ENCODE measurements at places on chromosomes 3 and 15.

DNA sequence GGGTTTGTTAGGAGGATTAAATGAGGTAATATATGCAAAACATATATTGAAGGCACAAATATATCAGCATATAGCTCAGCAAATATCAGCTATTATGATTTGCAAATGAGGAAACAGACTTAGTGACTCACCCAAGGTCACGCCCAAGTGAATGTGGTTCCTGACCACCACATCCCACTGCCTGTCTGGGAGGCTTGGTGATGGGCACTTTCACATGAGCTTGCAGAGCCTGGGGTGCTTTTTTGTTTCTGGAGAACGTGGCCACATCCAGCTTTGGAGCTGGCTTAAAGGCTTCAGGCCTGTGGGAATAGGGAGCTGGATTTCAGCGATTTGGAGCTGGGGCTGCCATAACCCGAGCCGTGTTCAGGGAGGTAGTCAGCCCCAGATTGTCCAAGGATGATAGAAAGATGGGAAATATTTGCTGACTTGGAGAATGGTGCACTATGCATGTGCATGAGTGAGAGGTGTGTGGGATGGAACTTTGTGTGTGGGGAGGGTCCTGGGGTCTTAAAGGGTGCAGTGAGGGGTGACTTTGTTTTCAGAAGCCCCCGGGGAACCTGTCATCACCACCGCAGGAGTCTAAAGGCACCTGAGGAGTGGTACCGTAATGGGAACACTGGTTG lies 12.0 kb upstream of the FGD5 start:
- DNase-seq: peak; percentile 79

DNA sequence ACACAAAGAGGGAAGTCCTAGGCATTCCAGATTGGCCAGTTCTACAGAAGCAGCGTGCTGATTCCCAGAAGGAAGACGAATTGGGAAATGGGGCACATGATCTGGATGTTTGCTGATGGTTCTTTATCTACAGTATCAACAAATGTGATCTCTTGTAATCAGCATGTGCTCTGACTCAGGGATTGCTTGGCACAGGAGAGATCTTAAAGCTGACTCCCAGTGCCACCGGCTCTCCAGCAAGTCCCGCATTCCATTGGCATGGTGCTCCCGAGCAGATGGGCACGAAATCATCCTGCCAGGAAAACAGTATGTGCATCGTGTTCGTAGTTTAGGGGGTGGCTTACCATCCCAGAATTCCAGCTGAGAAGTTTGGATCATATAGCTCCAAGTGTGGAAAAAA lies 259.9 kb upstream of the NR2F2 start:
- DNase-seq: no peak

- no peak for DNase-seq
Measured at GRCh38 chr15:66249605-66250174, 3.9 kb downstream of the MEGF11 start.

- no peak for DNase-seq
Measured at GRCh38 chr15:88690331-88690730, 51.5 kb downstream of the ISG20 start.

DNA sequence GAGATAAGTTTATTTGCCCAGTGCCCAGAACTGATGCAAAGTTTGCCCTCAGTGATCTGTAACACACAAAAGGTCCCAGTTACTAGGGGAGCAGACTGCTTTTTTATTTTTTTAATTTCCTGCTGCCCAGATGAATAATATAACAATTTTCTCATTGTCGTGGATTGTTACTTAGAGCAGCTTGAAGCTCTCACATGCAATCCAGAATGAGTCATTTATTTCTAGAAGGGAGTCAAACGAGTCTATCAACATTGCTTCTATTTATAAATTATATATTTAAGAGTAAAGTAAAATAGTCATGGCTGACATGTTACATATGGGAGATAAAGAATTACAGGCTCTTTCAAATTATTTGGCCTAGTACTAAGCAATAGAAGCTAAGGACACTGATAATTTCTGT lies 41.3 kb downstream of the MEIS2 start:
- no peak for DNase-seq

GRCh38 chr3:37107846-37108245 lies 66.5 kb downstream of the LRRFIP2 start:
- no peak for DNase-seq

GRCh38 chr15:69515926-69516325 lies 63.3 kb downstream of the RPLP1 start:
- peak; percentile 31 for DNase-seq

DNA sequence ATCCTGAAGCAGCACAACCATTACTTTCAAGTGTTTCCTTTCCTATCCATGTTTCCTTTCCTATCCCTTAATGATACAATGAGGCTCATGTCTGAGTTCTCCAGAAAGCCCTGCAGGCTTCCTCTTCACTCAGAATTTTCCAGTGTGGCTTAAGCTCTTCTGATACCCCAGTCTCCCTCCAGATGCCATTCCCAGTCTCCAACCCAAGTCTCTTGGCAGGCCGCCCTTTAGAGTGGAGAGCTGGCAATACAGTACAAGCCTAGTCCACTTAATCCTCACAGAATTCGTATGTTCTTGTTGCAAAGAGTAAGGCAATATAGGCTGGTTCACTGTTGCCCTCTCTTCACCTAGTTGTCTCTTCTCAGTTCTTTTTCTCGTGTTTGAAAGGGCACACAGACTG lies 503.9 kb upstream of the MDFIC2 start:
- no peak for DNase-seq

DNA sequence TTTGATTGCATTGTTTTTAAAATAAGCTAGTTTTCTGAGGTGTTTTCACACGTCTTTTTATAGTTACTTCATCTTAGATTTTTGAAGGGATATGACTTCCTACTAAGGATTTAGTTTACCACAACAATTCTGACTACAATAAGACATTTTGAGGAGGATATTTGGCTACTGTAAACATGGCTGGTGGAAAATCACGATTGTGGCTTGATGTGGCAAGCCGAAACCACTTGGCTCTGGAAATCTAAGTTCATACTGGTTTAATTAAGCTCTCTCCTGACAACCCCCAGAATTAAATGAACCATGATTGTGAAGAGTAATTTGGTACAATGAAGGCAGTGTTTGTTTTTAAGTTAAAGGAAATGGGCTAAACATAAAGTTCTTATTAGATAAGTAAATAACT lies 30.8 kb downstream of the ST3GAL6 start:
- no peak for DNase-seq

DNA sequence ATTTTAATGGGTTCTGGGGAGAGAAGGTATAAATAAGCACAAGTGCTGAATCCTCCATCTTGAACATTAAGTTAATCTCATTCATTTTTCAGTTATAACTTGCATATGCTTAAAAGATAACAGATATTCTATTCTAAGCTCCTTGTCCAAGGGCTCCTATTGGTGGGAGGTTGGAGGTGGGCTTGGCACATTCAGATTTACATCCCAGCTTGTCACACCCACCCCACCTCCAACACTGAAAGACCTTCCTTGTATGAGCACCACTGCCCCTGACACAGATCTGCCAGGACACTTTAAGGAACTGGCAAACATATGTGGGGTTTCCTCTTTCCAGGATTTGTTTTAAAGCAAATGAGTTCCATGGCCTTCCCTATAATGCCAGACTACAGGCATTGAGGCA lies 30.6 kb downstream of the HOMER2 start:
- no peak for DNase-seq

DNA sequence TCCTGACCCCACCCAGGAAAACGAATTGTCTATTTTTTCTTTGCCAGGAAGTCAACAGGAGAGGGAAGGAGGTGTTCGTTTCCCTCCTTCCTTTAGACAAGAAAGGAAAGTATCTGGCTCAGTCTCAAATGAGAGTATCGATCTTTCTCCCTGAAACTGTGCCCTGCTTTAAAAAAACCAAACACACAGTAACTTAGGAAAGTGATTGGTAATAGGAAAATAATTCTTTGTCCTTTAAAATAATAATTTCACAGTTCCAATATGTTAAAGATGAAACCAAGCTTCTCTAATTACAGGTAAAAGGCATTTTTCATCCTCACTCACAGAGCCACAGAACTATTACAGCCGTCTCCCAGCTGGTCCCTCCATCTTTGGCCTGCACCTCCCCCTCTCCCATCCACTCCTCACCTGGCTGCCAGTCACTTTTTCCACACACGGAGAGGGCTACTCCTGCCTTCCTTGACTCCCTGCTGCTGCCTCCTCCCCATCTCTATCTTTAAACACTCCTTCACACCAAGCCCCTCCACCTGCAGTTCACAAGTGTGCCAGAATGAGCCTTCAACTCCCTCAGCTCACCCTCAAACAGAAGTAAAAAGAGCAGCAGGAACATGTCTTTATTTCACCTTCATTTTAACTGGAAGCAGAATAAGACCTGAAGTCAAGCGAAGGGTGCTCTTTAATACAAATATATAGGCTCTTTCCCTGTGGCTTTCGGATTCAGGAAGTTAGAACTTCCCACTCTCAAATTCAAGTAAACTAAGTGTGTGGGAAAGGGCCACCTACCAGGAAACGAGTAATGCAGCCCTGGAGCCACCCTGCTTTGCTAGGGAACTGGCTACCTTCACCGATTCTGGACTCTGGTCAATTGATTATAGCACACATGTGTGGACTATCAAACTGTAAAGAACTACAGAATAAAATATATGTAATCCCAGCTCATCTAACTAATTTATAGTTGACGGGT lies 116.4 kb downstream of the SENP2 start:
- peak; percentile 39 for DNase-seq

DNA sequence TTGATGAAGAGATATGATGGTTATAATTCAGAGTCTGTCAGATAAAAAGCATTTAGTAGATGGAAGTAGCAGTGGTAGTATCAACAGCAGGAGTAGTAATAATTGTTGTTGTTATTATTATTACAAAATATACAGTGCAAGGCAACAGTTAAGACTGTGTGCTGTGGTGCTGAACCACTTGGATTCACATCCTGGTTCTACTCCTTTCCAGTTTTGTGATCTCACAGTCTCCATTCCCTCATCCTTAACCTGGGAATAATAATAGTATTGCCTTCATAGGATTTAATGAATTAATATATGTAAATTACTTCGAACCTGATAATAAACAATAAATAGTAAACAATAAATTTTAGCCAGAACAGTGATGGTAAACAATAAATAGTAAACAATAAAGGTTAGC lies 37.1 kb upstream of the TSC22D2 start:
- no peak for DNase-seq

GRCh38 chr3:128844502-128844901 lies 34.9 kb upstream of the ACAD9 start:
- no peak for DNase-seq

DNA sequence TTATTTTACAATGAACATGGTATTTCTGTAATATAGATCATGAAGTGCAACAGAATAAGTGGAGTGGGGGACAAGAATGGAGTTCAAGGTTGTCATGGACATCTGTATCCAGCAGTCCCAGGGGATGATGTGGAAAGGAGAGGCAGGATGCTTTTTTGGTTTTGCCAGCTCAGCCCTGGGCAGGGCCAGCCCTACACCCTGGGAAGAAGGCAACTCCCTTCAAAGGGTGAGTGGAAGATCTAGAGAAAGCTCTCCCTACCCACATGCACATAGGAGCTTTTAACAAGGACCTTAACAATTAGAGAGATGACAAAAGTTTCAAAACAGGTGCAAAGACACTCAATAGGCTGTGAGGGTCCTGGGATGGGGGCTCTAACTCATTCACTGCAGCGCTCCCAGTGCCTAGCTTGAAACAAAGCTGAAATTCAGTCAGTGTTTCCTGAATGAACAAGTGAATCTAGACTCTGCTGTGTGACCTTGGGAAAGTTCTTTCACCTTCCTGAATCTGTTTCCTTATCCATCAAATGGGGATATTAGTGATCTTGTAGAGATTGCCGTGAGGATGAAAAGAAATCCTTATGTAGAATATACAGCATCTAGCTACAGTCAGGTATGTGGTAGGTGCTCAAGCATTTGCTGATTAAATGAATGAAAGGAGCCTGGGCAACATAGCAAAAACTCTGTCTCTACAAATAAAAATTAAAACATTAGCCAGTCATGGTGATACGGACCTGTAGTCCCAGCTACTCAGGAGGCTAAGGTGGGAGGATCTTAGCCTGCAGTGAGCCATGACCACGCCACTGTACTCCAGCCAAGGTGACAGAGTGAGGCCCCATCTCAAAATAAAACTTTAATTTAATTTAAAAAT lies 14.3 kb downstream of the BHLHE40 start:
- DNase-seq: no peak

DNA sequence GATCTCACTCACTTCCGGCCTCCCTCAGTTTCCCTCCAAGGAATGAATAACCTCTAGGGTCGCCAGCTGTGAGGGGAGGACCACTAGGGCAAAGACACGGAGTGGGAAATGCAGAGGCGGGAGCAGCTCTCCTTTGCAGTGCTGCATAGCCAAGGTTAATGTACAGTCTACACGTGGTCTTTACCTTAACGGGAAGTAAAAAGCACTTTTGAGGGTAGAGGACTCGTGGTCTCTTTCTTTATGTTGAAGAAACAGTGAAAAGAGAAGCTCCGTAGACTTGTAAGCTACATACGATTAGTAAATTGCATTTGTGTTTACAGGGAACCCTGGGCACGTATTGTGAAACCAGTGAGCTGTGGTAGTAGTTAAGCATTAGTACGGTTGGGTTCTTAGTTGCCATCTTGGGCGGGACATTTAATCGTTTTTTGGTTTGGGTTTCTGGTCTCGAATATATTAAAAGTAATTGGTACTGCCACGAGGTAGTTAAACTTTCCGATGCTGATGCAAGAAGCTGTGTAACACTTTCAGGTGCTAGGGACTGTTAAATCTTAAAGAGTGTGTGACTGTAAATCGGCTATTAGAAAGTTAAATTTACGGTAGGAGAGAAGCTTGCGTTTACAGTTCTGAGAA lies 828 bp downstream of the U2SURP start:
- peak; percentile 33 for DNase-seq

DNA sequence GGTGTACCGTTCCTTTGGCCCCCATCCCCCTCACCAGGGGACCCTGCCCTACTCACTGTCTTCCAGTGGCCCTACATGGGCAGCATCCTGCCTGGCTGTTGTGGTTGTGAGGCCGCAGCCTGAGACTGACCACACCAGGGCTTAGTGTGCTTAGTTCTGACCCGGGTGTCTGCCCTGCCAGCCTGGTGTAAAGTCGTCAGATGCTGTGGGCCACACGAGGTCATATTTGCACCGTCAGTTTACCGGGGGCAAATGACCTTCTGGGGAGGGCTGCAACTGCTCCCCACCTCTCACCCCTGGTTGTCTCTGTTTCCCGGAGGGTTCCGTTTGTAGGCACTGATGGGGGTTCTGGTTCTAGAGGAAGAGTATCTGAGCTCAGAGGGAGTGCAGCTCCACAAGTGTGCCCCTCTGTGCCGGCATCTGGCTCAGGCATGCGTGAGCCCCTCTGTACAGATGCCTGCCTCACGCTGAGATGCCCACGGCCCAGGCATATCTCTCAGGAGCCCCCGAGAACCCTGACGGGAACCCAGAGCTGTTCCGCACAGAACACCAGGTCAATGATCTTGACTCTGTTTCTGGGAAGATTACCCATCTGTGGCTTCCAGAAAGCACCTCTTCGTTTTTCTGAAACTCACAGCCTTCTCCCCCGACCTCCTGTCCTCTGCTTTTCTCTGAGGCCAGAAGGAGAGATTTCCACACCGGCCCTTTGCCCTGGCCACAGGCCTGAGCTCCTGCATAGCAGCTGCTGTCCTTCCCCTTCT lies 19.2 kb downstream of the KLF13 start:
- no peak for DNase-seq

- no peak for DNase-seq
Measured at GRCh38 chr15:64438653-64439447, 21.5 kb upstream of the ZNF609 start.

- DNase-seq: no peak
Measured at GRCh38 chr15:90465930-90466567, 63.7 kb upstream of the CRTC3 start.

GRCh38 chr3:107705046-107705445 lies 182.3 kb downstream of the BBX start:
- DNase-seq: no peak
